ENCODE measurements at places on chromosomes 7 and 10. TPM values are rescaled to one million over a fixed set of nuclear protein-coding genes. Genes with fewer than 3 reads are reported as not detected.

The CLCN1 gene
- 0.16 TPM for total RNA-seq

The SPRN gene
- total RNA-seq: 0.74 TPM

The PNLIPRP3 gene
- total RNA-seq: not detected

The CCL26 gene
- total RNA-seq: 1.5 TPM
